ENCODE measurements at places on chromosomes 6 and 20. TPM values are rescaled to one million over a fixed set of nuclear protein-coding genes. Genes with fewer than 3 reads are reported as not detected.

- DNase-seq = no peak
These were observed 51.8 kb downstream of the CDH26 start for GRCh38 chr20:60009826-60010616.

DNA sequence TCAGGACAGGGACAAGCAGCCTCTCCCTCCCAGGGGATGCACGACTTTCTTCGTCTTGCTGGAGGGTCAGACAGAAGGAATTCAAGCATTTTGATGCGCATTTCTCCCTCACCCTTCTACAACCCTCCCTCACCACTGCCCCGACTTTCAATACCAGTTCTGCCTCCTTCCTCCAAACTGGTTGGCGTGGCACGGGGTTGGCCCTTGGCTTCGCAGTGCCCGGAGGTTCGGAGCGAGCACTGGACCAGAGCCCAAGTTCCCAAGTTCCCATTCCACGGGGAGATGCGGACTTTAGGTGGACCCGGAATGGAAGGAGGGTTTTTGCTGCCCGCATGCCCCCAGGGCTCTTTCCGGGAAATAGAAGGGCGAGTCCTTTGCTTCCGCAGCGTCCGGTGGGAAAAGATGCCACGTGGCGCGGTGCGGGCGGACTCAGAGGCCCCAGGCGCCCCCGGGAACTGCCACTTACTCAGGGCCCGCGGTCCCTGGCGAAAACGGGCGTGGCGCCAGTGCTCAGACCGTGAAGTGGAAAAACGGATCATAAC is 8.0 kb upstream of the LAMP5 start:
- DNase-seq = no peak

GRCh38 chr6:31210123-31210522 is 39.6 kb upstream of the POU5F1 start:
- no peak for DNase-seq

- peak; percentile 63 for DNase-seq
These were observed 22.4 kb upstream of the TGM2 start for GRCh38 chr20:38187517-38187916.

DNA sequence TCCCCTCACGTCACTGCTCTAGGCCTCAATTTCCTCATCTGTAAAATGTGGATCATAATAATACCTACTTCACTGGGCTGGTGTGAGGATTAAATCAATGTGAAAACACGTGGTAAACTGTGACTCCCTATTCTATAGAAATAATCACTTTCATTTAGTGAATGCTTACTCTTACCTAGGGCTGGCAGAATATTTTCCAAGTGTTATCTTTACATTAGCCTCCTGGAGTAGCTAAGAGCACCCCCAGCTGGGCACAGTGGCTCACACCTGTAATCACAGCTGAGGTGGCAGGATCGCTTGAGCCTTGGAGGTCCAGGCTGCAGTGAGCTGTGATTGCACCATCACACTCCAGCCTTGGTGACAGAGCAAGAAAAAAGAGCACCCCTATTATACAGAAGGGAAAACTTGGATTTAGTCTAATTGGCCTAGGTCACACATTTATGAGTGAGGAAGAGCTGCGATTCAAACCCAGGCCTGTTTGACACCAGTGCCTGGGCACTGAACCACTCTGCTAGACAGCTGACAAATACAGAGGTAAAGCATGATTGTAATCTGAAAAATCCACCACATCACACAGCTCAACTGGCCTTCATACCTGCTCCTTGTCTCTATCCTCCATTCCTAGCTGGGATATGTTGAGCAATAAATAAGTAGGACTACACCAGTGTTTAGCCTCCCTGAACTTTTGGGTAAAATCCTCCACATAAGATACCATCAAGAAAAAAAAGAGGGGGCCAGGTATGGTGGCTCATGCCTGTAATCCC is 1.4 kb upstream of the SNTA1 start:
- DNase-seq = peak; percentile 13

DNA sequence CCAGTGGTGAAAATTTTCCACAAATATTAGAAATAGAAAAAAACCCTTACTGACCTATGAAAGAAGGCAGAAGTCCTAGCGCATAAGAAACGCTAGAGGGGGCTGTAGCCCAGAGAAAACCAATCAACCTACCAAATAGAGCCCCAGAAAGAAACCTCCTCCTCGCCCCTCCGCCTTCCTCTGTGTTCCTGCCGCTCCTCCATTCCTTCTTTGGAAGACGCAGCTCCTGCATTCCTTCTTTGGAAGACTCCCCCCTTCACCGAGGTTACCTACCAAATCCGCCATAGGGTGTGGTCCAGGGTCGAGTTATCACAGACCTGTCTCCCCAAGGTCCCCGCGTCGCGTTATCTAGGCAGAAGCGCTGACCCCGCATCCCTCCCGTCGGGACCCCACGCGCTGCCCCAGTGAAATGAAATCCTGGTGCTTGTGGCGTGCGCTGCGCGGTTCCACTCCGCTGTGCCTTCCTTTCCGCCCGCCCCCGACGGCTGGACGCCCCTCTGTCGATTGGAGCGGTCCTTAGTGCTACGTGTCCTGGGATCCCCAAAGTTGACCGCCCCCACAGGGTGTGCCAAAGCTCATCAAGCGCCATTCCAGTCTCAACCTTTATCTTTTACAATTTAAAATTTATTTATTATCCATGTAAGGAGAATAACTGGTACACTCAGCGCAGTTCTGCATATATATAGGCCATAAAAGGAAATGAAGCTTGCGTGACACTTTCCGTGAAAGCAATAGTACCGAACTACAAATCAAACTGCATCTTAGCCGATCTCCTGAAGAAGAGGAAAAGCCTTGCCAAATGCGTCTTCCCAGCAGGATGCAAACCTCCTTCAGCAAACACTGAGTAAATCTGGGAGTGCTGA is 13.0 kb downstream of the RPP21 start:
- peak; percentile 82 for DNase-seq

The SYTL3 gene
- 1.3 TPM for total RNA-seq

The OPRM1 gene
- not detected for total RNA-seq

The CALHM4 gene
- total RNA-seq = not detected

Measured in fibroblast of villous mesenchyme (primary cell).